CD14-positive monocyte (primary cell): ENCODE measurements at places on chromosomes 2 and 18. TPM values are rescaled to one million over a fixed set of nuclear protein-coding genes. Genes with fewer than 3 reads are reported as not detected.

C2orf81 gene
- 1.2 TPM for polyA plus RNA-seq

CFAP221 gene
- polyA plus RNA-seq: not detected in 2 replicates

SRD5A2 gene
- polyA plus RNA-seq: not detected

DNA sequence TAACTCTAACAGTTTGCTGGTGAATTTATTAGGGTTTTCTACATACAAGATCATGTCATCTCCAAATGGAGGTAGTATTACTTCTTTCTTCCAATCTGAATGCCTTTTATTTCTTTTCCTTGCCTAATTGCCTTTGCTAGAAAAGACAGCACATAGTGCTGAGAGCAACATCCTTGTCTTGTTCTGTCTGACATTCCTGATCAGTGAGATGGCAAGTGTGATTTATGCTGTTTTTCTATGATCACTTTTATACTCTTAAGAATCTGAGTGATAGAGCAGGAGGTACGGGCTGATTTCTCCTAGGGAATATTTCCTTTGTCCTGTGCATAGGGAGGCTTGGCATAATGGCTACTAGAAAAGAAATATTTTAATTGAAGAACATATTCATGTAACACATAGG, 17.3 kb downstream of the LYPD6B start:
- H3K4me3 ChIP-seq: no peak overlapping the region
- no peak for DNase-seq
- H3K27me3 ChIP-seq: no peaks in the 10 kb centered on the region
- no peak overlapping the region for H3K27ac ChIP-seq
- H3K4me1 ChIP-seq: no peaks in the 10 kb centered on the region

- H3K4me1 ChIP-seq: peaks cover 22% of the 10 kb centered on the region
- H3K27me3 ChIP-seq: no peaks in the 10 kb centered on the region
- H3K27ac ChIP-seq: no peak overlapping the region
- H3K4me3 ChIP-seq: no peak overlapping the region
Observed at GRCh38 chr2:15588329-15588919, 3.2 kb upstream of the DDX1 start.

DNA sequence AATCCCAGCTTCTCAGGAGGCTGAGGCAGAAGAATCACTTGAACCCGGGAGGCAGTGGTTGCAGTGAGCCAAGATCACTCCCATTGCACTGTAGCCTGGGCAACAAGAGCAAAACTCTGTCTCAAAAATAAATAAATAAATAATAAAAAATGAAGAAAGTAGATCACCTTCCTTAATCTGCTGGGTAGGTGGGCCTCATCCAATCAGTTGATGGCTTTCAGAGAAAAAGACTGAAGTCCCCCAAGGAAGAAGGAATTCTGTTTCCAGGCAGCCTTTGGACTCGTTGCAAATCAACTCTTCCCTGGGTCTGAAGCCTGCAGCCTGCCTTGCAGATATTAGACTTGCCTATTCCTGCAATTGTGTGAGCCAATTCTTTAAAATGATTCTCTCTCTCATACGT, 136.5 kb downstream of the TFCP2L1 start:
- H3K4me1 ChIP-seq: no peaks in the 10 kb centered on the region
- H3K27ac ChIP-seq: no peak overlapping the region
- H3K27me3 ChIP-seq: no peaks in the 10 kb centered on the region
- no peaks in the 10 kb centered on the region for H3K36me3 ChIP-seq
- H3K4me3 ChIP-seq: no peak overlapping the region

DNA sequence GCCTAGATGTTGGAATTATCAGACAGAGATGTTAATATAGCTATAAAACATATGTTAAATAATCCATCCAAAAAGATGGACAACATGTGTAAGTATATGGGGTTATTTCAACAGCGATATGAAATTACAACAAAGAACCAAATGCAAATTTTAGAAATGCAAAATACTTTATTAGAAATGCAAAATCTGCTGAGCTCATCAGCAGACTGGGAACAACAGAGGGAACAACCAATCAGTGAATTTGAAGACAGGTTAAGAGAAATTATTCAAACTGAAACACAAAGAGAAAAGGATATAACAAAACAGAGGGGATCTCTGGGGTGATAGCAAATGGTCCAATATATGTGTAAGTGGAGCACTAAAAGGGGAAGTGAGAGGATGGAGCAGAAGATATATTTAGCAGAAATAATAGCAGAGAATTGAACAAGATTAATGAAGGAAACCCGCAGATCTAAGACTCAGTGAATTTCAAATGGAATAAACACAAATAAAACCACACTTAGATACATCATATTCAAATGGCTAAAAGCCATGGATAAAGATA, 13.5 kb upstream of the HS6ST1 start:
- no peaks in the 10 kb centered on the region for H3K27me3 ChIP-seq
- no peaks in the 10 kb centered on the region for H3K36me3 ChIP-seq
- DNase-seq: no peak
- H3K27ac ChIP-seq: no peak overlapping the region
- H3K4me3 ChIP-seq: no peak overlapping the region
- H3K4me1 ChIP-seq: no peaks in the 10 kb centered on the region

- H3K27me3 ChIP-seq: no peaks in the 10 kb centered on the region
- no peak overlapping the region for H3K27ac ChIP-seq
- peaks cover 2% of the 10 kb centered on the region for H3K4me1 ChIP-seq
- no peaks in the 10 kb centered on the region for H3K36me3 ChIP-seq
- no peak for DNase-seq
- H3K4me3 ChIP-seq: no peak overlapping the region
Observed at GRCh38 chr18:13387855-13388548, 169.4 kb downstream of the LDLRAD4 start.

DNA sequence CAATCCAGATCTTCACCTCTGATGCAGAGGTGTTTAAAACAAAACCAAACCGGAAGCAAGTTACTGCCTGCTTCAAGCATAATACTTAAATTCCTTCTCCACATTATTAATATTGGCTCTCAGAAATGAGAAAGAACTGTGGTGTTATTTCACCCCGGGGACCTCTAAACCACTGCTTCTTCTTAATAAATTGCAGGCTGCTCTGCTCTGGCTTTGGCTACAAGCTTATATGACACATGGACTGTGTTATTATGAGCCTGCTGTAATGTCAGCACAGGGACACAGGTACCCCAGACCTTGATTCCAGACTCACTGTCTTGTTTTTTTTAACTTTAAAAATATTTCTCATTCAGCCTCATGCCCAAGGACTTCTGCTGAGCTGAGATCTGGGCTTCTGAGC, 45.1 kb downstream of the ST6GAL2 start:
- H3K27ac ChIP-seq: no peak overlapping the region
- H3K27me3 ChIP-seq: no peaks in the 10 kb centered on the region
- no peaks in the 10 kb centered on the region for H3K4me1 ChIP-seq
- no peak for DNase-seq
- H3K36me3 ChIP-seq: no peaks in the 10 kb centered on the region

GRCh38 chr18:62643181-62643580, 72.2 kb upstream of the PHLPP1 start:
- no peak overlapping the region for H3K4me3 ChIP-seq
- H3K4me1 ChIP-seq: no peaks in the 10 kb centered on the region
- no peaks in the 10 kb centered on the region for H3K27me3 ChIP-seq
- DNase-seq: no peak

DNA sequence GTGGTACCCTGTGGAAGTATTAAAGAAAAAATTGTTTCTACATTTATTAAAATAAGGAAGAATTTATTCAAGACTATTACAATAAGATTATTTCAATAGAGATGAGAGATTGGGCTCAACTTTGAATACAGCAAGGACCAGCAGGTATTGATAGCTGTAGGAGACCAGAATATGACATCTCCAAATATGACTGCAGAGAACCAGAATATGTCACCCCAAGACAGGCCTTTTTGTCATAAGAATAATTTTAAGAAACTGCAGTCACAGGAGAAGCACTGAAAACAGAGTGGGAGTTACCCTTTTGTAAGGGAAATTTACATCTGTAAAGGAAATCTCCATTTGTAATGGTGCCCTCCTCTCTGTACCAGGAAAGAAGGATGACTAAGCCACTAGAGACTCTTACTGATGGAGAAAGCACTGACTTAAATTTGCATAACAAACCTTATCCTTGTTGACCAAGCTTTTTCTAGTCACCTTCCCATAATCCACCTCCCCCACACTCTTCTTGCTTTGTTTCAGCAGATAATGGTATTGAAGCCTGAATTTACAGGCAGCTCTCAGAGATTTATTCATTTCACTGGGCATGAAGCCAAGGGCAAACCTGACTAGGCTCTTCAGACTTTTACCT, 145.1 kb upstream of the RMP24 start:
- no peaks in the 10 kb centered on the region for H3K36me3 ChIP-seq
- H3K4me1 ChIP-seq: peaks cover 28% of the 10 kb centered on the region
- no peaks in the 10 kb centered on the region for H3K27me3 ChIP-seq
- no peak overlapping the region for H3K27ac ChIP-seq
- H3K4me3 ChIP-seq: no peak overlapping the region
- peak; percentile 21 for DNase-seq

GRCh38 chr2:30356776-30357175, 90.3 kb upstream of the LCLAT1 start:
- no peak overlapping the region for H3K27ac ChIP-seq
- H3K36me3 ChIP-seq: no peaks in the 10 kb centered on the region
- DNase-seq: no peak
- no peaks in the 10 kb centered on the region for H3K27me3 ChIP-seq
- no peak overlapping the region for H3K4me3 ChIP-seq

- peaks cover 28% of the 10 kb centered on the region for H3K4me1 ChIP-seq
- DNase-seq: no peak
- no peak overlapping the region for H3K4me3 ChIP-seq
- no peaks in the 10 kb centered on the region for H3K36me3 ChIP-seq
- H3K27me3 ChIP-seq: no peaks in the 10 kb centered on the region
Observed at GRCh38 chr2:8571792-8572499, 109.9 kb upstream of the ID2 start.

DNA sequence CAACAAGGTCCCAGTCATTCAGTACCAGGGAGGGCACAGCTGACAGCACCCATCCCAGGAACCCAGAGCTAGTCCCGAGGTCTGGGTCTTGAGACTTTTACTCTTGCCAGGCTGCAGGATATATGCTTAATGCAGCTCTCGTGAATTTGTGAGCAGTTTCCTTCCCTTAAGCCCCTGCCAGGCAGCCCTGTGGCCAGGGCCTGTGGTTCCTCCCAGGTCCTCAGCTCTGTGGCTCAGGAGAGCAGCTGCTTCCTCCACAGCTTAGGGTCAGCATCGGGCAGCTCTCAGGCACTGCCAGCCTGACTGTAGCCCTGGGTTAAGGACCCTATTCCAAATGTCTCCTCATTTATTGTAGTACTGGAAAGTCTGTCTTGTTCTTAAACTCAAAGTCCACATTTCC, 1384.8 kb downstream of the RPIA start:
- H3K27me3 ChIP-seq: no peaks in the 10 kb centered on the region
- no peaks in the 10 kb centered on the region for H3K36me3 ChIP-seq
- H3K4me3 ChIP-seq: no peak overlapping the region
- H3K27ac ChIP-seq: no peak overlapping the region
- H3K4me1 ChIP-seq: no peaks in the 10 kb centered on the region
- no peak for DNase-seq

DNA sequence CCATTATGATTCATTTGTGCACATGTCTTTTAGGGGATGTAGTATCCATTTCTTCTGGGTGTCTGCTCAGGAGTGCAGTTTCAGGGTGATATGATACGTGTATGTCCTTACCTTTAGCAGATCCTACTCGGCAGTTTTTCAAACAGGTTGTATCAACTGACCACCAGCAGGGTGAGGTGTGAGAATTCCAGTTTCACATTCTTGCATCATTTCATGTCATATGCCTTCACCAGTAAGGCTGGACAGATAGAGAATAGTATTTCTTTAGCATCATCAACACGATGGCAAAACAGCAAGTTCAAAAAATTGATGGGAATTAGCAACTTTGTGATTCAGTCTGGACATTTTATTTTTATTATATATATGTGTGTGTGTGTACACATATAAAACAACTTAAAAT, 230.0 kb upstream of the TPO start:
- H3K4me1 ChIP-seq: no peaks in the 10 kb centered on the region
- no peak overlapping the region for H3K4me3 ChIP-seq
- no peak for DNase-seq
- H3K27ac ChIP-seq: no peak overlapping the region

DNA sequence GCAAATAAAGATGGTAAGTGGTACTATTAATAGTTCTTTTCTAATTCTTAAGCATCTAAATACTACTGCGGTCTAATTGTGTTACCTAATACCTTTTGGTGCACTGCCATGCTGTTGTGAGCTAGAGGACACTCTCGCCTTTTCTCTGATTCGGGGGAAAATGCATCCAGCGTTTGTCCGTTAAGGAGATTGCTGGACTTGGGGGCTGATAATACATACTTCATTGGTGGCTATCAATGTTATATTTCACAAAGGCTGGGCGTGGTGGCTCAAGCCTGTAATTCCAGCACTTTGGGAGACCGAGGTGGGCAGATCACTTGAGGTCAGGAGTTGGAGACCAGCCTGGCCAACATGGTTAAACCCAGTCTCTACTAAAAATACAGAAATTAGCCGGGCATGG, 141.7 kb upstream of the TWIST2 start:
- H3K36me3 ChIP-seq: no peaks in the 10 kb centered on the region
- peaks cover 10% of the 10 kb centered on the region for H3K27me3 ChIP-seq
- H3K27ac ChIP-seq: no peak overlapping the region
- no peak overlapping the region for H3K4me3 ChIP-seq
- no peak for DNase-seq

DNA sequence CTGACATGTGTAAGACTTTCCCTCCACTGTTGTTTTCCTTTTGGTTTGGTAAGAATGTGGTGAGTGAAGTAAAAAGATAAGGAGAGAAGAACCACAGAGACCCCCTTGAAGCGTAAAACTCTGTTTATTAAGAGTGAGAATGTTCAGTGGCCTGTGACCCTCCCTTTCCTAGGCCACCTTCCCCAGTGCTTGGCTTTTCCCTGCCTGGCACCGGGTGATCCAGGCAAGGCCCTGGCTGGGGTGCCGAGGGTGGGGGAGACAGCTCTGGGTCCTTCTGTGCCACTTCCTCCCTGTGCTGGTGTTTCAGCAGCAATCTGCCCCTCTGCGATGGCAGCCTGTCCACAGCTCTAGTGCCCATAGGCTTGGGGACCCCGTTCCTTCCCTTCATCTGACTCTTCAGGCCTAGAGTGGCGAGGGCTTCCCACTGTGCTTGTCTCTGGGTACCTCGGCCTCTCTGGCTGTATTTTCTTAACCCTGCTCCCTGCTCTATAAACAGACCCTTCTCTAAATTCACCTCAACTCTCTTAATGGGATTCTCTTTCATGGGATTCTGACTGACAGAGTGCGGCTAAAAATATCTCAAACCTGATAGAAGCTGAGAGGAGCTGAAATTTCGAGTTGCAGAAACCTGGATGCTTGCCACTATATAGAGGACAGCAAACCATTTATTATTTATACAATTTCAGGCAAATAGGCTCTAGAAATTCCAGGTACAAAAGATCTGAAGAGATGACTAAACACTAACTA, 461.0 kb downstream of the DLGAP1 start:
- no peak overlapping the region for H3K4me3 ChIP-seq
- H3K27me3 ChIP-seq: no peaks in the 10 kb centered on the region
- no peaks in the 10 kb centered on the region for H3K4me1 ChIP-seq
- H3K27ac ChIP-seq: no peak overlapping the region
- no peaks in the 10 kb centered on the region for H3K36me3 ChIP-seq
- no peak for DNase-seq
